ENCODE measurements at places on chromosomes 12 and 14.
A peak's percentile ranks its signal among the peaks of the same experiment; 100 is the strongest.

- DNase-seq, result no peak
These were observed 536 bp upstream of the SLC35E3 start for GRCh38 chr12:68745376-68745903.

DNA sequence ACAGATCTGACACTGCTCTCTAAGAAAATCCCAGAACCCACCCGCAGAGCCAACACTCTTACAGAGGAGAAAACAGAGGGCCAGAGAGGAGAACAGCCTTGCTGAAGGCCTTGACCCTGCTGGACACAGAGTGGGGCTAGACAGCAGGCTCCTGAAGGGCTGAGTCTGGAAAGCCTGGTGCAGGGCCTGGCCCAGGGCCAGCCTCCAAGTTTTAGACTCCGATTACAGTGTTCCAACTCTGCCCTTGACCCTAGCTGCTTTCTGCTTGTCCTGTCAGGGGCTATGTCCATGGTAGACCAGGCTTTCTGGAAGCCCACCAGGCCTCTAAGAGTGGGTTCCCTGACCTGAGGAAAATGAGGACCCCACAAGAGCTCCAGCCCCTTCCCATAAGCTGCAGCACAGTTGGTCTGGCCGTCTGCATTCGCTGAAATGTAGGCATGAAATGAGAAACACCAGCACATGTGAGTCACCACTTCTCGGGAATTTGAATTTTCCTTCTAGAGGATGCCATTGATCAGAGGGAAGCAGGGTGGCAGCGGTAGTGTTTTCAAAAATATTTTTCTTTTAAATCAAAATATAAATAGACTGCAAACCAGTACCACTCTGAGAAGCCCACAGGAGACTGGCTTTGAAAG is 154.4 kb downstream of the CALM1 start:
- peak; percentile 78 for DNase-seq

- DNase-seq, result no peak
These were observed 1.1 kb downstream of the CKB start for GRCh38 chr14:103521438-103521950.

DNA sequence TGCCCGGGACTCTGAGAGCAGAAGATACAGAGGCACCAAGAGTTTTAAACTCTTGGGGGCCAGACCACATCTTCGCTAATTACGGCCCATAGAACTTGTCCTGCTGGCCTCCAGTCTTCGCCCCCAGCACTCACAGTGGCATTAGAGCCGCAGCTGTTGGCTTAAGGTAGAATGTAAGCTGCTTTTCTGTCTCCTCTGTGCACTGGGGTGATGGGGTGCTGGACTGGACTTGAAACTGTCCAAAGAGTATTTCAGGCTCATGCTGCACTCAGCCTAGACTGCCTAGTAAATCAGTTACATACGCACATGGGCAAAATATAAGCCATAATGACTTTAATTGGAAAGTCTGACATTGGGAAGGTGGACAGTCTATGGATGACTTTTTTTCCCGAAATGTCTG is 29.0 kb downstream of the YY1 start:
- DNase-seq, result no peak

GRCh38 chr14:96086032-96086431 is 46.9 kb downstream of the C14orf132 start:
- peak; percentile 74 for DNase-seq

- DNase-seq, result no peak
These were observed 142.7 kb downstream of the TTLL5 start for GRCh38 chr14:75803765-75804164.

- DNase-seq, result peak; percentile 63
These were observed 11.2 kb downstream of the CEP170B start for GRCh38 chr14:104876251-104876699.

GRCh38 chr12:2429032-2429431 is 365.7 kb upstream of the FKBP4 start:
- DNase-seq, result no peak

- DNase-seq, result no peak
These were observed 33.6 kb upstream of the TDRD9 start for GRCh38 chr14:103894723-103895059.

DNA sequence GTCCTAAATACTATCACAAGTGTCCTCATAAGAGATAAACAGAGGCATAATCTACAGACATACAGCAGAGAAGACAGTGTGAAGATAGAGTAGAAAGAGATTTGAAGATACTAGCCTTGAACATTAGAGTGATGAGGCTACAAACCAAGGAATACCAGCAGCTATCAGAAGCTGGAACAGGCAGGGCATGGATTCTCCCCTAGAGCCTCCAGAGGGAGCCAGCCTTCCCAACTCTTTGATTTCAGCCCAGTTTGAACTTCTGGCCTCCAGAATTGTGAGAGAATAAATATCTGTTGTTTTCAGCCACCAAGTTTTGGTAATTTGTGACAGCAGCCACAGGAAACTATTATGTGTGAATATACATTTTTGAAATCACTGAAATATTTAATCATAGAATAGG is 47.2 kb downstream of the CCDC91 start:
- no peak for DNase-seq

DNA sequence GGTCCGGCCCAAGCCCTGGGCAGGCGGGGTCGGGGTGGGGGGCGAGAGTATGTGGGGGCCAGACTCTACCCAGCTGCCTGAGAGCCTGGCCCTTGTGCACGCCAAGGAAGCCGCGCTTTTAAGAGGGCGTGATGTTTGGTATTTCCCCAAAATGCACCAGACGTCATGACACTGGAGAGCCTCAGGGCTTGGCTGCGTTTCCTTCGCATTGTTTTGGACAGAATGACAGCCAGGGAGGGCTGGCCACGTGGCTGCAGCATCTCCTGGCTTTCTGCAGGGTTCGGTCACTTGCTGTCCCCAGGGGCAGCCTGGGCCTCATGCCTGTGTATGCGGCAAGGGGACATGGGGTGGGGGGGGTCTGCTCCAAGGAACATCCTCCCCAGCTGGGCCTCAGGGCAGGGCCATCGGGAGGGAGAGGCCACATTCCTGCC is 16.1 kb upstream of the NUDT14 start:
- DNase-seq, result peak; percentile 63

DNA sequence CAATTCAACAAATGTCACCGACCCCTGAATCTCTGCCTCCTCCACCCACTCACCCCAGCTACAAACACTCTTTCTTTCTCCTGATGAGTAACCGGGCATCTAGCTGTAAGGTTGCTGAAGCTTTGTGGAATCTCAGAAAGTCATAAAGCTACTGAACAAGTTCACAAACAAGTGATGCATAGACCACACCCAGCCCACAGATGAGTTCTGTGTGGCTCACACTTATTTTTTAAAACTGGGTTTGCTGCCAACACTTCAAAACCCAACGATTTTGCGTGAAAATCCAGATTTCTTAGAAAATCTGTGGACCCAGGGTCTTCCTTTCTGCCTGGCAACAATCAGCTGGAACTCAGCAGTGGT is 96.1 kb downstream of the APAF1 start:
- no peak for DNase-seq

DNA sequence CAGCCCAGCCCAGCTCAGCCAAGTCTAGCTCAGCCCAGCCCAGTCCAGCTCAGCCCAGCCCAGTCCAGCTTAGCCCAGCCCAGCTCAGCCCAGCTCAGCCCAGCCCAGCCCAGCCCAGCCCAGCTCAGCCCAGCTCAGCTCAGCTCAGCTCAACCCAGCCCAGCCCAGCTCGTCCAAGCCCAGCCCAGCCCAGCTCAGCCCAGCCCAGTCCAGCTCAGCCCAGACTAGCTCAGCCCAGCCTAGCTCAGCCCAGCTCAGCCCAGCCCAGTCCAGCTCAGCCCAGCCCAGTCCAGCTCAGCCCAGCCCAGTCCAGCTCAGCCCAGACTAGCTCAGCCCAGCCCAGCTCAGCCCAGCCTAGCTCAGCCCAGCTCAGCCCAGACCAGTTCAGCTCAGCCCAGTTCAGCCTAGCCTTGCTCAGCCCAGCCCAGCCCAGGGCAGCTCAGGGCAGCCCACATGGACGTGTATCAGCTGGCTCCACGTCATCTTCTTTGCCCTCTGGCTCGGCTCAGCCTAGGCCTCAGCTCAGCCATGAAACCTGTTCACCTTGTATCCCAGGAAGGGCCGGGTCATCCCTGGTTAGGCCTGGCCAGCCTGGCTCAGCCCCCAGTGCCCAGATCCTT is 185.6 kb downstream of the TMEM121 start:
- DNase-seq, result no peak

- no peak for DNase-seq
These were observed 11.3 kb upstream of the SMCO3 start for GRCh38 chr12:14825256-14825655.

DNA sequence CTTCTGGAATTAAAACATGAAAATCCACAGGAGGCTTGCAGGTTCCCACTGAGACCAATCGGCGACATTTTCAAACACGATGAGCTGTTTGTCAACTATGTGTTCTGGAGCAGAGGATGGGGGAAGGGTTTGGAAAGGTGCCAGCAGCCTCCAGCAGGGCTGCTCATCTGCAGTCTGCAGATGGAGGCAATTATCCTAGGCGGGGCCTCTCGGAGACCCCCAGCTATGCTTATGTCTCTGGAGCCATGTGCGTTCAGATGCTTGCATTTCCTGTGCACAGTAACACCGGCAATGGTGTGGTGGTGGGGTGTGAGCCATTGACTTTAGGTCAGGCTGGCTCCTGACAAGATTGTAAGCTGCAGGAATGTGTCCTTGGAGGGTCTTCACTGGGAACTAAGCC is 51.7 kb downstream of the RPH3A start:
- DNase-seq, result no peak

DNA sequence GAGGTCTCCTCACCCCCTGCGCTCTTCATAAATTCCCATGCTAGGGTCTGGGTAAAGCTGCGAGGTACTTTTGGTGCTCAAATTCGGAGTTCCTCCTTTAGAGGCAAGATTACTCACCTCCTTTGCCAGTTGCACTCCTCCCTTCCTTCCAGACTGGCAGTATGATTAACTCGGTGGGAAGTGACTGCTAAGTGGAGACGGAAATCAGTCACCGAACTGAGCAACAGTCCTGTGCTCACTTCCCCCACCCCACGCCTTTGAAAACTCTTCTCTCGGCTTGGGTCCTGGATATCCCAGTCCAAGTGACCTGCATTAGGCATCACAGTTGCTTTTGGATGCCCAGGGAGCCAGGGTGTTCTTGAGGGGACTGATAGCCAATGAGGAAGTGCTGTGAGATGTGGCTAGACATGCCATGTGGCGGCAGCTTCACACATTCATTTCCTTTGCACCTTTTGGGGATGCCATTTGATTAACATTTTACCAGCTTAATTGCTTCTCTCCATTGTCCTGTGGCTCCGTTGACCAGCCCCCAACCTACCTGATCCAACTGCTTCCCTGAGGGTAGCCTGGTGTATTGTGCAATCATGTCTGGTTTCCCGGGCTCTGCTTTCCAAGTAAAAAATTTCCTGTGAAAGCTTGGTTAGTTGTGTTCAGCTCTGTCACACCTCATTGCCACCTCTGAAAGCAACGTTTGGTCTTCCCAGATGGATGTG is 840 bp downstream of the PNP start:
- DNase-seq, result peak; percentile 65

DNA sequence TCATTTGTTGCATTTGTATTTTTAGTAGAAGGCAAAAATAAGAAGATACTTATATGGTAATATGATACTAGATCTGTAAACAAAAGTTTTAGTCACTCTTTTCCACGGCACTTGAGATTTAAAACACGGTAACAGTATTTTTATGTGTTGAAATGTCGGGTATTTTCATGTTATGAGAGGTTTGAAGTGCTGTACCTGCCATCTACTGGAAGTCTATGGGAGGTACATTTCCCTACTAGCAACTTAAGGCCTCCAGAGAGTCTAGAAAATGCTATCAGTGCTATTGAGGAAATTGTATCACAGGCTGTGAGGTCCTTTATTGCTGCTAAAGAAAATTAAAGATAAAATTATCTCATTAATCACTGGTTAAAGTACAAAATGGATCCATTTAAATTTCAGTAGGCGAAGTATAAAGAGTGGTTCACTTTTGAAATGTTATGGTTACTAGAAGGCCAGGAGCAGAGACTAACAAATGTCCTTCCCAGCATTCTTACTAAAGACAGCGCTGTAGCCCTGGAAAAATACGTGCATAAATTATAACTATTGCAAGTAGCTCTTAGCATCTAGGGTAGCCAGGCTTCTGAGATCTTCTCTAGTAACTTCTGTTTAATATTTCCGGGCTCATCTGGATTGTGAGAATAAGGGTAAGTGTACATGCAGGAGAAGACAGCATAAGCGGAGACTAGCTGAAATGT is 77.6 kb upstream of the PRKD1 start:
- peak; percentile 33 for DNase-seq

- DNase-seq, result no peak
These were observed 206.3 kb downstream of the ACSS3 start for GRCh38 chr12:81284137-81284536.

- DNase-seq, result no peak
These were observed 38.0 kb downstream of the RCOR1 start for GRCh38 chr14:102630405-102630804.

DNA sequence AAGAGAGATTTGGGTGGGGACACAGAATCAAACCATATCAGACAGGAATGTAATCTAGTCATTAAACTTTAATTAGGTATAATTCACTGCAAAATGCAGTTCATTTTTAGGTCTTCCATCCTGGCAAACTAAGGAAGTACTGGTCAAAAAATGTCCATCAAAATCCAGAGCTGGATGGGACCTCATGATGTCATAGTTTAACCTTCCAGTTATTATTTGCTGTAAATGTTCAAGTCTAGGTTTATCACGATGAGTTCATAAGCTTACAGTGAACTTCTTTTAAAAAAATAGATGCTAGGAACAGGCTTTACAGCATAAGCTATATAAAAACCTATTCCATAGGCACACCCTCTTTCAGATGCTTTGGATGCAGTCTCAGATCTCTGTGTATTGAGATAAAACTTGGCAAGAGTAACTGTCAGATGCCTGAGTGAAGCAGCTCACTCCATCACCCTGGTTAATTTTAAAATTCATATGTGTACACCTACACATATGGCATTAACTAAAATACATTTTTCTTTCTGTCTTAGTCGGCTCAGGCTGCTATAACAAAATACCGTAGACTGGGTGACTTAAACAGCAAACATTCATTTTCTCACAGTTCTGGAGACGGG is 7.9 kb downstream of the SSPN start:
- DNase-seq, result no peak

GRCh38 chr14:72519543-72519942 is 374.4 kb downstream of the DPF3 start:
- DNase-seq, result no peak

GRCh38 chr12:6097411-6097810 is 27.1 kb downstream of the VWF start:
- no peak for DNase-seq

GRCh38 chr12:103241184-103241583 is 254.6 kb downstream of the C12orf42 start:
- no peak for DNase-seq

DNA sequence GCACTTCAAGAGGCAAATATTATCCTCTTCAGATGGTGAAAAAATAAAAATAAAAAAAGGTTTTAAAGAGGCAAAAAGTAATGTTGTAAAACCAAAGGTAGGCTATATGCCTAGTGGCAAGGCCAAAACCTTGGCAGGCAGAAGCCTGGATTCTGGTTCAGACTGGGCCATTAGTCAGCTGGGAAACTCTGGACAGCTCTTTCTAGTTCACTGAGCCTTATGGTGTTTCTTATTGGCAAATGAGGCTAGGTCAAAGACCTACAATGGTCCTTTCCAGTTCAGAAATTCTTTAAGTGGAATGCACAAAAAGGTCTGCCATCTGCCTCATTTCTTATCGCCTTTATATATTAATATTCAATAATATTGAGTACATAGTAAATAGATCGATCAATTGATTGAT is 44.6 kb downstream of the PTPRB start:
- DNase-seq, result no peak
